ENCODE measurements at places on chromosomes 11 and 22. TPM values are rescaled to one million over a fixed set of nuclear protein-coding genes. Genes with fewer than 3 reads are reported as not detected.

DNA sequence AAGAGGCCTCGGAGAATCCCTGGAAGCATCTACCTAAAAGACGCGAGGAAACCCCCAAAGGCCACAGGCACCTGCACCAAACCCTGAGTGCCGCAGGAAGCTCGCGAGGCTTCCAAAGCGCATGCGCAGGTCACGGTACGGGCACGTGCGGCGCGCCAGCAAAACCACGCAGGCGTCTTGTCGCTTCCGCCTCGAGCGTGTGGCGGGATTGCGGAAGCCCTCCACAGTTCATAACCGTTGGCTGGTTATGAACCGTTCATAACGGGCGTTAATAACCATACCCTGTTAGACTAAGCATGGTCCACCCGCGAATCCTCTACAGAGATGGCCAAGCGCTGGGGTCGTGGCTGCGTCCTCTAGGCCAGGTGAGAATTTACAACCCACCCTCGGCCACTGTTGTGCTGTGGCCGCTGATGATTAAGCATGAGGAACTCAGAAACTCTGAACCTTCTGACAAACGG lies 46.4 kb downstream of the MORC2 start:
- no peaks in the 10 kb centered on the region for H3K4me1 ChIP-seq
- H3K36me3 ChIP-seq, result peaks cover 11% of the 10 kb centered on the region
- H3K4me3 ChIP-seq, result no peak overlapping the region

GRCh38 chr22:36287881-36288515 lies 35.1 kb downstream of the APOL1 start:
- no peak overlapping the region for H3K4me3 ChIP-seq
- no peaks in the 10 kb centered on the region for H3K4me1 ChIP-seq
- no peak overlapping the region for H3K27ac ChIP-seq
- peaks cover 53% of the 10 kb centered on the region for H3K36me3 ChIP-seq
- no peak for DNase-seq

GRCh38 chr22:46035742-46036557 lies 59.0 kb upstream of the WNT7B start:
- DNase-seq, result peak; percentile 100
- H3K4me1 ChIP-seq, result peaks cover 11% of the 10 kb centered on the region
- peak overlapping the region; percentile 81 for H3K4me3 ChIP-seq
- H3K36me3 ChIP-seq, result no peaks in the 10 kb centered on the region
- H3K27me3 ChIP-seq, result no peaks in the 10 kb centered on the region

GRCh38 chr11:30605036-30605605 lies 19.0 kb upstream of the MPPED2 start:
- no peaks in the 10 kb centered on the region for H3K27me3 ChIP-seq
- H3K27ac ChIP-seq, result no peak overlapping the region
- H3K36me3 ChIP-seq, result no peaks in the 10 kb centered on the region
- H3K4me3 ChIP-seq, result no peak overlapping the region
- peaks cover 21% of the 10 kb centered on the region for H3K4me1 ChIP-seq

FDX1 gene
- total RNA-seq, result 10.3 TPM

LRP4 gene
- 26.8 TPM for total RNA-seq

Measured in mesothelial cell of epicardium (in vitro differentiated cells).